Panc1 (cell line): ENCODE measurements at places on chromosomes 16 and 17. TPM values are rescaled to one million over a fixed set of nuclear protein-coding genes. Genes with fewer than 3 reads are reported as not detected.

FOXF1 gene
- 0.10 TPM for total RNA-seq

GSDMA gene
- total RNA-seq: not detected

- no peak for DNase-seq
Measured at GRCh38 chr17:60639019-60639330, 38.7 kb upstream of the BCAS3 start.

DNA sequence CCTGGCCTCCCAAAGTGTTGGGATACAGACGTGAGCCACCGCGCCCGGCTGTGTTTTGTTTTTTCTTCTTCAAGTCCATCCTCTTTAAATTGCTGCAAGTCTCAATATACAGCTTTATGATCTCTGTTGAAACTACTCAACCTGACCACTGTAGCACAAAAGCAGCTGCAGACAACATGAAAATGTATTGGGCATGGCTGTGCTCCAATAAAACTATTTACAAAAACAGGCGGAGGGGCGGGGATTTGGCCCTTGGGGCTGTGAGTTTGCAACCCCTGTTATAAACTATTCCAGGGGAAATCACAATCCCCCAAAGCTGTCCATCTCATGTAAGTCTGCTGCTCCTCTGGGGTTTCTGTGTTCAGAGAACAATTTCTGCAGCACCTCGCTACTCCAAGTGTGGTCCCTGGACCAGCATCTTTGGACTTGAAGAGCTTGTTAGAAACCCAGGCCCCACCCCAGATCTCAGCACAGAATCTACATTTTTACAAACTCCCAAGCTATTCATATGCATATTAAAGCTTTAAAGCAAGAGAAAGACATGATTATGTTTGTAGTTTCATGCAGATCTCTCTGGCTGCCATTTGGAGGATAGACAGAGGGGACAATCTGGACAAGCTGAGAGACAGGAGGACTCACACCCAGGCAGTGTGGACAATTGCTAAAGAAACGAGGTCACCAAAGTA is 33.6 kb downstream of the TEKT5 start:
- no peak for DNase-seq

- DNase-seq: no peak
Measured at GRCh38 chr16:49356728-49357488, 16.7 kb upstream of the C16orf78 start.
